ENCODE measurements at places on chromosomes 1 and 21. TPM values are rescaled to one million over a fixed set of nuclear protein-coding genes. Genes with fewer than 3 reads are reported as not detected.
A peak's percentile ranks its signal among the peaks of the same experiment; 100 is the strongest.

GRCh38 chr1:213414911-213415310 is 363.9 kb downstream of the RPS6KC1 start:
- DNase-seq = no peak

- DNase-seq = no peak
Measured at GRCh38 chr1:228850141-228851100, 115.1 kb downstream of the RHOU start.

DNA sequence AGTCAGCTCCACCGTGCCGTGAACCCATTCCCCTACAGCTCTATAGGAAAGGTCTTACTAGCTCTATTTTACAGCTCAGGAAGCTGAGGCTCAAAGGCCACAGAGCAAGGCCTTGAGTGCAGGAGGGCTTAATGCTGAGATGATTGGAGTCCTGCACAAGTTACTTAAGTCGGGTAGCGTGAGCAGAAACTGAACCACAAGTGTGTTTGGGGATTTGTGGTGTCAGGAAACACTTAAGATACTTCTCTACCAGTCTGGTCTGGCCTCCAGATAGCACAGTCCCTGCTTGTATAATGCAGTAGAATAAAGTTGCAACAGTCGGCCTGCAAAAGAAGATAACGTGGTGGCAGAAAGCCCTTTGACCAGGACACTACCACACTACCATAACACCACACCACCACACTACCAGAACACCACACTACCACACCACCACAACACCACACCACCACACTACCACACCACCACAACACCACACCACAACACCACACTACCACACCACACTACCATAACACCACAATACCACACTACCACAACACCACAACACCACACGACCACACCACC is 118.1 kb downstream of the SPSB1 start:
- no peak for DNase-seq

DNA sequence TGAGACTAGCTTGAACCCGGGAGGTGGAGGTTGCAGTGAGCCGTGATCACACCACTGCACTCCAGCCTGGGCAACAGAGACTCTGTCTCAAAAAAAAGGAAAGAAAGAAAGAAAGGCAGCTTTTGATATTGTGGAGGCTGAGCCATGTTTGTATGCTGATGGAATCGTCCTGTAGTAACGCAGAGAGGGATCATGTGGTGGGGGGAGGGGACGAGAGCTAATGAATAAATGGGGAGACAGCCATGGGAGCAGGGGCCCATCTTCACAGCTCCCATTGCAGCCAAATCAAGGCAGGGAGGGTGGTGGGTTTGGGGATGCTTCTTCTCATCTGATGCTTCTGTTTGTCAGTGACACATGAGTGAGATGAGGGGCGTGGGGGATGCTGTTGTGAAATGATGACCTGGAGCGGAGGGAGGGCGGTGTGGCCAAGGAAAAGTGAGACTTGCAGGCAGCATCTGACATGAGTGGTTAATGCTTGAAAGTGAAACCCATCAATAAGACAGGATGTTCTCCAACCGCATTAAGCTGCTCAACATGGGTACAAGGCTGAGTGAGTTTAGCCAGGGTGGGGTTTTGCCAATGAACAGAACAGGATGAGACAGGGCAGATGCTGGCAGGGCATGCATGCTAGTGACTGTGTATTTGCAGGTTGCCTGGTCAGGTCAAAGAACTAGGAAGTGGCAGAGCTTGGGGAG is 16.7 kb downstream of the SPATA21 start:
- DNase-seq = no peak

DNA sequence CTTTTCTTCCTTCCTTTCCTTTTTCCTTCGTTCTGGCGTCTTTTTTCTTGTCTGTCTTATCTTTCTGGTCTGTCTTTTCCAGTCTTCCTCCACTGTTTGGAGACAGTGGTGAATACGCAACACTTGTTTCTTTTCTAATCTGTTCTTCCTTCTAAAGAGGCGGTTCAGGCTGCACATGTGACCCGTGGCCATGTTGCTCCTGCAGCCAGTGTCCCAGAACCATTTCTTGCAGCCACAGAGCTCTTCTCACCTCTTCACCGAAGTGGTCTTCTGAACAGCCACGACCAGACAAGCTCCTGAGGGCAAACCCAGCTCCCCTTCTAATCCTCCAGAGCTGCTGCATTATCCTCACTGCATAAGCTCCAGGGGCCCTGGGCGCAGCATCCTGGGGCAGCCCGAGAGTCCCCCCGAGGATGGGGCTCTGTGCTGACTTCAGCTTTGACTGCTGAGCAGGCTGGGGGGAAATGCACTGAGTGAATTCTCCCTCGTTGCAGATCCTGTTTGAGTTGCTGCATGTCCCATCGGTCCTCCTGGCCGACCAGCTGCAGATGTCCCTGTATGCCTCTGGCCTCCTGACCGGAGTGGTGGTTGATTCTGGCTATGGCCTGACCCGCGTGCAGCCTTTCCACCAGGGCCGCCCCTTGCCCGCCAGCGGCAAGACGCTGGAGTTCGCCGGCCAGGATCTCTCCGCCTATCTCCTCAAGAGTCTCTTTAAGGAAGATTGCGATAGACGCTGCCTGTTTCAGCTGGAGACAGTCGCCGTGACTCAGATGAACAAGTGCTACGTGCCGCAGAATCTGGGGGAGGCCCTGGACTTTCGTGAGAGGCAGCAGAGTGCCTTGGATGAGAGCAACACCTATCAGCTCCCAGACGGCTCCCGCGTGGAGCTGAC is 70.4 kb downstream of the ACTL8 start:
- DNase-seq = no peak

GRCh38 chr1:231420299-231420958 is 1.7 kb downstream of the EGLN1 start:
- DNase-seq = no peak

GRCh38 chr1:78333502-78333901 is 157.3 kb upstream of the PTGFR start:
- peak; percentile 20 for DNase-seq

DNA sequence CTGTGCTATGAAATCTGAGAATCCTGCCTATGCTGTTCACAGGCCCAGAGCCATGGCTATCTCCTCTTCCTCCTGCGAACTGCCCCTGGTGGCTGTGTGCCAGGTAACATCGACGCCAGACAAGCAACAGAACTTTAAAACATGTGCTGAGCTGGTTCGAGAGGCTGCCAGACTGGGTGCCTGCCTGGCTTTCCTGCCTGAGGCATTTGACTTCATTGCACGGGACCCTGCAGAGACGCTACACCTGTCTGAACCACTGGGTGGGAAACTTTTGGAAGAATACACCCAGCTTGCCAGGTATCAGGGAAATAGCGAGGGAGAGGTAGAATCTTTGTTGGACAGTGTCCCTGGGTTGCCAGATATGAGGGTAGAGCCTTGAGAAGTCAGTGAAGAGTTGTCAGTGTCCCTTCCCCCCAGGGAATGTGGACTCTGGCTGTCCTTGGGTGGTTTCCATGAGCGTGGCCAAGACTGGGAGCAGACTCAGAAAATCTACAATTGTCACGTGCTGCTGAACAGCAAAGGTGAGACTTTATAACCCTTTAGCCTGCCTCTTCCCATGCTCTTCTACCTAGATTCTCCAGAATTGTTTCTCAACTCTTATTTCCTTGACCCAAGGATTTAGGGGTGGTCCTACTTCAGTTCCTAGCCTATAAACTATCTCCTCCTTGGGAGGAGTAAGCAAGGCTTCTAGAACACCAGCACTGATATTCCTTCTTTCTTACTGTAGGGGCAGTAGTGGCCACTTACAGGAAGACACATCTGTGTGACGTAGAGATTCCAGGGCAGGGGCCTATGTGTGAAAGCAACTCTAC is 1.4 kb downstream of the NIT1 start:
- peak; percentile 73 for DNase-seq

DNA sequence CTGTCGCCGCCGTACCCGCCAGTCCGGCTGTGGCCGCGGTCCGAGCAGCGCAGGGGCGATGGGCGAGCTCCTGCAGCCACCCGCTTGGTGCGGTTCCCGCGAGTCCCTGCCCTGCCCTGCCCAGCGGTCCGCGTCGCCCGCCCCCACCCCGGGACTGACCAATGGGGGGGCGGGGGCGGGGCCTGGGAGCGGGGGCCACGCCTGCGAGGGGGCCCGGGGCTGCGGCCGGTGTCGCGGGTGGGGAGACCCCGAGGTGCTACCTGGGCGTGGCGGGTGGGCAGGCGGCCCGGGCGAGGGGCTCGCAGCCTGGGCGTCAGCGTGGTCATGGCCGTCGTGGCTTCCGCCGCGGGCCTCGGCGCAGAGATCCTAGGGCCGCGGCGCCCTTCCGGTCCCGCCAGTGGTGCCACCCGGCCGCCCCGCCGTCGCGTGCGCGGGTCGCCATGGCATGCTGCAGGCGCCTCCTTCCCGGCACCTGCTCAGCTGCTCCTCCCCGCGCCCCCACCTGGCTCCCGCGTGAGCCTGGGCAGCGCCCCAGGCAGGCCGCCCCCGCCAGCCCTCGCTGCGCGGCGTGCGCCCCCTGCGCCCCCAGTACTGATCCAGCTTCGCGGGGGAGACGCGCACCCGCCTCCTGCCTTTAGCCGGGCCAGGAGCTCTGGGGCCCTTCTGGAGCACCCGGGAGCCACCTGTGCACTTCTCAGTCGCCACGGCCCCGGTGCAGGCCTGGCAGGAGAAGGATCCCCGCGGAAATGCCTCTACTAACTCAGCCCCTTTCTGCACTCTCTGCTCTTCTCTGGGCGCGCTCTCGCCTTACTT is at the start of gene BMP8B:
Gene BMP8B, minus strand, starts transcription at position 108 of the 813 bp plus-strand sequence. CDS start 380 bp downstream, outside the sequence.
- DNase-seq = no peak

DNA sequence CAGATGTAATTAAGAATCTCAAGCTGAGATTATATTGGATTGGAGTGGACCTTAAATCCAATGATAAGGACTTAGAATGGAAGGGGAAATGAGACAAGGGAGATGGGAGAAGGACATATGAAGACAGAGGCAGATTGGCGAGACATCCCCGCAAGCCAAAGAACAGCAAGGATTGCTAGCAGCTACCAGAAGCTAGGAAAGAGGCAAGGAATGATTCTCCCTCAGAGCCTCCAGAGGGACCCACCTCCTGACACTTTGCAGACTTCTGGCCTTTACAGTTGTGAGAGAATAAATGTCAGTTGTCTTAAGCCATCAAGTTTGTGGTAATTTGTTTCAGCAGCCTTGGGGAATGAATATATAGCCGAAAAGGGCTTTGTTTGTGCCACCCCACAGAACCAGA is 20.7 kb downstream of the METTL13 start:
- DNase-seq = no peak

DNA sequence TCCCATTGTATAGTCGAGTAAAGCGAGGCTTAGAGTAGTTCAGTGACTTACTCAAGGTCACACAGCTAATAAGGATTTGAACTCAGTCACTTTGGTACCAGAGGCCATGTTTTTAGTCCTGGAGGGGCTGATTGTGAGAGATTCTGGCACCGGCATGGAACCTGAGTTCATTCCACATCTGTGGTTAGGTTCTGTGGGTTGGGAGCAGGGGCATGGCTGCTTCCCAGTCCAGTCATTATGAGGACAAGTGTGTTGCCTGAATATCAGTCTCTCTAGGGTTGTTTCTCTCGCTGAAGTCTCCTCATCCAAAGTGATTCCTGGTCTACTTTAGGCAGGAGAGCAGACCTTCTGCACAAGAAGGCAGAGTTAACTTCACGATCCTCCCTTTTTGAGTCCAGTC is 90.6 kb downstream of the C1orf94 start:
- DNase-seq = no peak

- no peak for DNase-seq
Measured at GRCh38 chr1:150168960-150169601, 19.4 kb downstream of the PLEKHO1 start.

DNA sequence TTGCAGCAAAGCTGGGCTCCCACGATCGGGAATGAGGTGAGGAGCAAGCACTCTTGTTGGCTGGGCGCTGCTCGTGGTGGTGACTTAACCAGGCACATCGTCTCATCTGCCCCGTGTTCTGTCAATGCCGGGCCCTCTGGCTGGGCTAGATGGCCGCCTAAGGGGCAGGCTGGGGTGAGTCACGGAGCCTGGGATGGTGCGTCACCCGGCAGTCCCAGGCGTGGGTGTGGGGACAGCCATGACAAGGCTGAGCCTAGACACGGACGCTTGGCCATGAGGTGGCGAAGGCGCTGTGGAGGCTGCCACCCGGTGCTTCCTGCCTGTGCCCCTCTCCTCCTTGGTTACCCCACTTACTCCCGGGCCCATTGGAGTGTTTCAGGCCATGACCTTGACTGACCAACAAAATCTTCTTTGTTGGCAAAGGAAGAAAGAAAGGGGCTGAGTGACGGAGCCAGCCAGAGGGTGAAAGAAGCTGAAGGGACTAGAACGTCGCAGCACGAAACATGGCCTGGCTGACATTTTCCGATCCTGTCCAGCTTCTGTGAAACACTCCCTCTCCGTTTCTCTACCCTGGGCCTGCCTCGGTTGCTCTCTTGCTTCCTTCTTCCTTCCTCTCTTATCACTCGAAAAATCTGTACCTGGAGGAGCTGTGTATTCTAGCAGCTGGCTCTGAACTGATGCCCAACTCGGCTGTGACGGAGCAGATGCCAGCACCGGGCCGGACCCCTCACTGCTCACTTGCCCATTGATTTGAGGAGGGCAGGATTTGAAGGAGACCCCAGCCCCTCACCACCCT is 596 bp downstream of the CD247 start:
- DNase-seq = peak; percentile 3

GRCh38 chr1:198620218-198620617 is 18.6 kb upstream of the PTPRC start:
- no peak for DNase-seq

GRCh38 chr1:224259986-224260385 is 70.0 kb downstream of the NVL start:
- DNase-seq = peak; percentile 9

GRCh38 chr1:80450711-80451110 is 1350.0 kb upstream of the ADGRL2 start:
- DNase-seq = no peak

DNA sequence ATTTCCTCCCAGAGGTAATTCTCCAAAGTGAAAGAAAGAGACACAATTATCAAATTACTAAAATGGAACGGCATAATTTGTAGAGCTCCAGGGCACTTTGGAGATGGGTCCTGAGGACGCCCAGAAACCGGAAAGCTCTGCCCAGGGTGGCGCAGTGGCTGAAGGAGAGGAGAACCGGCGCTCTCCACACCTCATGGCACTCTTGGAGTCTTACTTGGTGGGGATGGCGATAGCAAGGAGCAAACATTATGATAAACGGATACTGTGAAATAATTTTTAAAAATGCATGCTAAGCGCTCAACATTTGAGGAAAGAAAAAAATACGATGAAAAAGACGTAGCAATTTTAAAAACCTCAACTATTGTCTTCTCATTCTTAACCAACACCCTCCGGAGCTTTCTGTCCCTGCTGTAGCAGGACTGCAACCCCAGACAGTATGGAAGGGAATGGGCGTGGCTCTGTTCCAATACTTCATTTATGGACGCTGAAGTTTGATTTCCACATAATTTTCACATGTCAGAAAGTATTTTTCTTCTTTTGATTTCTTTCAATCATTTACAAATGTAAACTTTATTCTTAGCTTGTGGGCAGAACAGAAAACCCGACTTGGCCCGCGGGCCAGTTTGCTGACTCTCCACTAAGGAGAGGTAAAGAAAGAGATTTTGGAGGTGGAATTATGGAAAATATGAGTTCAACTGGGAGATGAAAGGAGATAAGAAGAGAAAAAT is 1.1 kb downstream of the S100A11 start:
- no peak for DNase-seq

GRCh38 chr1:91700771-91701471 is 185.0 kb downstream of the TGFBR3 start:
- DNase-seq = peak; percentile 54

GRCh38 chr1:84117868-84118267 is 26.2 kb upstream of the PRKACB start:
- peak; percentile 12 for DNase-seq

TTC39A gene
- total RNA-seq = 0.42 TPM

ZFYVE9 gene
- 16.7 TPM for total RNA-seq

UMODL1 gene
- total RNA-seq = not detected

RPE65 gene
- total RNA-seq = not detected

LCE1A gene
- total RNA-seq = not detected

DENND2C gene
- total RNA-seq = 1.6 TPM

PCP4 gene
- not detected for total RNA-seq
